ENCODE measurements at places on chromosomes 1 and 21.

DNA sequence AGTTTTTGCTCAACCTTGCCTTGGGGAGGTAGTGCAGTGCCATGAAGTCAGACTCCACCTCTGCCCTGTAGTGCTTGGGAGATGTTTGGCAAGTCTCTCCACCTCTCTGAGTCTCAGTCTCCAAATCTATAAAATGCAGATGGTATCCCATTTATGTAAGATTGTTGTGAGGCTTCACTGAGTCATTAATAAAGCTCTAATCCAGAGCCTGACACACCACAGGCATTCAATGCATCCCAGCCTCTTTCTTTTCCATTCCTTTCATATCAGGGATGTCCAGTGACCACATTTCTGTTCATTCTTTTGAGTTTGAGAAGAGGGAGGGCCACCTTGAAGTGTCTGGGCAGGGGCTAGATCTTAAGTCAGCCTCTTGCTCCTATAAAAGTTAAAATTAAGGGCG is 37.6 kb upstream of the LMO4 start:
- no peak for DNase-seq

GRCh38 chr21:32412162-32413014 is at the start of gene EVA1C:
EVA1C (plus strand) TSS chr21:32412706; CDS start chr21:32412854, 148 bp downstream.
- DNase-seq: peak; percentile 67

DNA sequence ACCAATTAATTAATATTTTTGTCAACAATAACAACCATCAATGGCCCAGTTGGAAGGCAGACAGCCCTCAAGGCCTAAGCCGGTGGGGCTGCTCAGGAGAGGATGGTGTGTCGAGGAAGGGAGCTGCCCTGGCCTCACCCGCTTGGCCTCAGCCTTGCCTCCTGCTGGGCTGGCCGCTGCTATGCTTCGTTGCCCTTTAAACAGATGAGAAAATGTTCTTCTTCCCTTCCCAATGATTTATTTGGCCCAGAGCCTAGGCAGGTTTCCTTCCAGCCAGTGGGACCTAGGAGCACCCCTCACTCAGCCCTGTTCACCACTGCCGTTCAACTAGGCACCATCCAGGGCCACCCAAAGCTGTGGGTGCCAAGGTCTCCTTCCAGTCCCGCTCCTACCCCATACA is 3.1 kb upstream of the ADGRB2 start:
- DNase-seq: no peak

DNA sequence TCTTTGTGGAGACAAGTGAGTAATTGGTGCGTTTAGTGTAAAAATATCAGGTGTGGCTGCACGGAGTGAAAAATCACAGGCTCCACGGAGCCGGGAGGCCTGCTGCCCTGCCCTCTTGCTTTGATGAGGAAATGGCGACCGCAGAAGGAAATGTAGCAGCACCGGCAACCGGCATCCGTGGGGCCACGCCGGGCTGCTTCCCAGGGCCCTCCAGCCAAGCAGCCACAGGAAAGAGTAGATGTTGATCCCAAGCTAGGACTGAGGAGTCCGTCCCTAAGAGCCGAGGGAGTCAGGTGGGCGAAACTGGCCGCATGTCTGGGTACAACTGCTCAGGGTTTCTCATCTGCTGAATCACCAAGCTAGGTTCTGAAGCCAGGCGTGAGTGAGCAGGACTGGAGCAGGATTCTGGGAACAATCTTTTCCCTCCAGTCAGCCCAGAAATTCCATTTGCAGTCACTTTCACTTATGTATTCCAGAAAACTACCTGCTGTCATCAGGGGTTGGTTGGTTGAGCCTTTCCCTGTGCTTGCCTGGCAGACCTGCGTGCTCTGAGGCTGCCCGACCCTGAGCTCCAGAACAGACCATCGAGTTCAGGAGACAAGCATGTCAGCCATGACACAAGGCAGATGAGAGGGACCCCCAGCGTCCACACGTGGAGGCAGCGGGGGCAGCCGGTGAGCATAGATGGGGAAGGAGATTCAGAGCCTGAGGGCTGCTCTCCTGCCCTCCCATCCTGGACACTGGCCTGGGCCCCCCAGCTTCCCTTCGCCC is 5.8 kb upstream of the ITGB2 start:
- no peak for DNase-seq

DNA sequence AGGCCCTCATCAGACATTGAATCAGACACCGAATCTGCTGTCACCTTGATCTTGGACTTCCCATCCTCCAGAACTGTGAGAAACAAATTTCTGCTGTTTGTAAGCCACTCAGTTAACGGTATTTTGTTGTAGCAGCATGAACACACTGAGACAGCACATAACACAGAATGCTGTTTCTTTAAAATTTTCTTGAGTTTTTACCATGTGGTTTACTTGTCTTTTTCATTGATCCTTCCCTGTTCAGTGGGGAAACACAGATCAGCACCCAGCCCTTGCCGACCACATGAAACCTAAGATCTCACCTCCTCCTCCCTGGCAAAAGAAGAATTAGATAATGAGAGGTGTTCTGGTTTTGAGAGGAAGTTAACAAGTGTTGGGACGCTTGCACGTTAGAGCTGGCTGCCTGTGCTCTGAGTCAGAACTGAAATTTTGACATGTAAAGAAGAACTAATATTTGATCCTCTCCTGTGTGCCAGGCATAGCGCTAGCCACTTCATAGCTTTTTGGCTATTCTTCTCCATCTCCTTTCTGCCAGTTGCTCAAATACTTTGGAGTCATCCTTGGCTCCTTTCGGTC is 179.6 kb downstream of the DHRS3 start:
- no peak for DNase-seq

DNA sequence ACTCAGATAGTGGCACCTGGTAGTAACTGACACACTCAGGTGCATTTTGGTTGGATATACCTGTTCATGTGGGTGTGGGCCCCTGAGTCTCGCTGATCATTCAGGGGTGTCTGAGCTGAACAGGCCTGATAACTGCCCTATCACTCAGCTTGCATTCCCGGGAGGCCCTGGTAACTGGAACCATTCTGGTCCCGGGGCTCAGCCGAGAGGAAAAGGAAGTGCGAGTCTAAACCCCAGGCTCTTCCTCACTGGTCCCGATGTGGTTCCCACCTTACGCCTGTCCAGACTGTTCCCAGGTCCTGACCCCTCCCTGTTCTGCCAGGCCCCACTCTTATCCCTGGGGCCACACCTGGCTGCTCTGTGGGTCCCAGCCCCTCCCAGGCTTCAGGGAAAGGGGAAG is 11.7 kb upstream of the CDK18 start:
- DNase-seq: no peak

GRCh38 chr1:44485229-44485933 is 80.3 kb downstream of the RNF220 start:
- DNase-seq: no peak

- DNase-seq: no peak
Observed at GRCh38 chr21:38266732-38267131, 9.9 kb downstream of the KCNJ15 start.

- no peak for DNase-seq
Observed at GRCh38 chr1:46606255-46606965, 2.3 kb upstream of the MKNK1 start.
